IPS-NIHi11 (cell line): ENCODE measurements at places on chromosomes 11 and 22.
A peak's percentile ranks its signal among the peaks of the same experiment; 100 is the strongest.

GRCh38 chr22:42444077-42444904 is 12.1 kb upstream of the NFAM1 start:
- DNase-seq: peak; percentile 92

DNA sequence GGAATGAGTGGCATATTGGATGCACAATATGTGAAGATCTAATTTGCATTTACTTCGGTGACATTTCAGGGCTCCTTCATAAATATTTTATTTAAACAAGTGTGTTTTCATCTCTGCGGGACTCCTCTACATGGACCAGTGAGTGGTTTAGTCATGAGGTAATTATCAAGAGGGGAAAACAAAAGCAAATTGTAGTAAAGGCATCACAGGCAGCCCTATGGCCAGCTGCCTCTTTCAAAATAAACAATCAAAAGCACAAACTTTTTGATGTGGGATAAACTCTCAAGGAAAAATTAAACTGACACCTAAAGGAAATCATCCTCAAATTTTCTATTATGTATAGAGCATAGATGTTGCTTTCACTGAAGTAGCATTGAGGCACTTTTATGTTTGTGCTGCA is 6.0 kb downstream of the SYT9 start:
- DNase-seq: no peak

- DNase-seq: no peak
These were observed 69.4 kb downstream of the DDX10 start for GRCh38 chr11:108734283-108734682.

DNA sequence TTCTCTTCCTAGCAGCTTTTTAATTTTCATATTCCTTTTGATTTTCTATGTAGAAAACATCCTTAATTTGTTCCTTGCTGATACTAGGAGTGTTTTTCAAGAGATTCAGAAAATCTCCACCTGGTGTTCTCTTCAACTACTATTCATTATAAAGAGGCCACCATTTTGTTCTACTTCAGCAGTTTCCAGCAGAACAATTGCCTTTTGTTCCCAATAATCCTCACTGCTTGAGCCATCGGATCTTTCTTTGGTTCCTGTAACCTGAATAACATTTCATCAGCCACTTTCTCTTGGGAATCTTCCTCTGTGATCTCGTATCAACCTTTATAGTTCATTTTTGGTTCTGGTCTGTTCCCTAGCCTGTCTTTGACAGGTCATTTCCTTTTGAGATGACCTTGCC is 1.8 kb upstream of the OR10A5 start:
- DNase-seq: peak; percentile 22

DNA sequence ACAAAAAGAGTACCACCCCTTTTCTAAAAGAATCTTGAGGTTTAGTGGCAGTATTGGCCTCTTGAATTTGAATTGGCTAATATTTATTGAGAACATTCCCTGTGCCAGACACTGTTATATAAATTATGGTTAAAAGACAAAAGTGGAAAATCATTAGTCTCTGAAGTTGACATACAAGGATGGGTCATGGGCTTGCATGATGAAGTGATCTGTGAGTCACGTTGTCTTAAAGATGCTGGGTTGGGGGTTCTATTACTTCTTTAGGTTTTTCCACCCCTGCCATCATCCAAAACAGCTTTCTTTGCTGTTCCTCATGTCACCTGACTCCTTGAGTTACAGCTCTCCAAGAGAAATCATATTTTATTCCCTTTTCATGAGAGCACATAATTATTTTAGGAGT is 85.0 kb downstream of the CD44 start:
- no peak for DNase-seq

DNA sequence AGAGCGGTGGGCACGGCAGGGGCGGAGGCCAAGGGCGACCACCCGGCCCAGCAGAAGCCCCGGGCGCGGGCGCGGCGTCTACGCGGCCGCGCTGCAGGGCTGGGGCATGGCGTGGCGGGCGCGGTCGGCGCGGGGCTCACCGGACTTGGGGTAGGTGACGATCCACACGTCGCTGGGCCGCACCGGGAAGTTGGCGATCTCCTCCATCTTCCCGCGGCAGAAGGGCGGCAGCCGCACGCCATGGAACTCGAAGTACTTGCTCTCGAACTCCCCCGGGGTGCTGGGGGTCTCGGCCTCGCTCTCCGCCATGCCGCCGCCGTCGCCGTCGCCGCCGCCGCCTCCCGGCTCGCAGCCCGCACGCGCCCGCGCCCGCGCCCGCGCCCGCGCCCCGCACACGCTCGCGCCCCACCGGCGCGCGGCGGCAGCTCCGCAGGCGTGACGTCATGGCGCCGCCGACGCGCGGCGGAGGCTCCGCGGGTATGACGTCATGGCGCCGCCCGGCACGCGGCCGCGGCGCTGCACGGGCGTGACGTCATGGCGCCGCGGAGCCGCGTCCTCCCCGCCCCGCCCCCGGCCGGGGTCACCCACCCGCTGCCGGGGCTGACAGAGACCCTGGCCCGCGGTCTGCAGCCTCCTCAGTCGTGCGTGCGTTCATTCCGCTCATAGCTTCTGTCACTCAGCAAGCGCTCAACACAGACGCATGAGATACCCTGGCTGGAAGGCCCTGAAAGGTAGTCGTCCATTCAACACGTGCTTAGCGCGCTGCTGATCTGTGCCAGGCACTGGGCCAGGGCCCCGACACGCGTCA is at the start of gene SULT4A1:
Gene SULT4A1 (minus strand): TSS at position 440 of the 808 bp plus-strand sequence. CDS start 131 bp downstream, at position 309.
- DNase-seq: peak; percentile 94

- no peak for DNase-seq
These were observed 24.4 kb upstream of the FSHB start for GRCh38 chr11:30206249-30206996.

- DNase-seq: no peak
These were observed 1445.5 kb downstream of the BRD1 start for GRCh38 chr22:48382197-48382596.

GRCh38 chr11:118612378-118612777 is 5.0 kb downstream of the PHLDB1 start:
- DNase-seq: no peak

- peak; percentile 54 for DNase-seq
These were observed 8.3 kb upstream of the HTR3B start for GRCh38 chr11:113896156-113896879.

DNA sequence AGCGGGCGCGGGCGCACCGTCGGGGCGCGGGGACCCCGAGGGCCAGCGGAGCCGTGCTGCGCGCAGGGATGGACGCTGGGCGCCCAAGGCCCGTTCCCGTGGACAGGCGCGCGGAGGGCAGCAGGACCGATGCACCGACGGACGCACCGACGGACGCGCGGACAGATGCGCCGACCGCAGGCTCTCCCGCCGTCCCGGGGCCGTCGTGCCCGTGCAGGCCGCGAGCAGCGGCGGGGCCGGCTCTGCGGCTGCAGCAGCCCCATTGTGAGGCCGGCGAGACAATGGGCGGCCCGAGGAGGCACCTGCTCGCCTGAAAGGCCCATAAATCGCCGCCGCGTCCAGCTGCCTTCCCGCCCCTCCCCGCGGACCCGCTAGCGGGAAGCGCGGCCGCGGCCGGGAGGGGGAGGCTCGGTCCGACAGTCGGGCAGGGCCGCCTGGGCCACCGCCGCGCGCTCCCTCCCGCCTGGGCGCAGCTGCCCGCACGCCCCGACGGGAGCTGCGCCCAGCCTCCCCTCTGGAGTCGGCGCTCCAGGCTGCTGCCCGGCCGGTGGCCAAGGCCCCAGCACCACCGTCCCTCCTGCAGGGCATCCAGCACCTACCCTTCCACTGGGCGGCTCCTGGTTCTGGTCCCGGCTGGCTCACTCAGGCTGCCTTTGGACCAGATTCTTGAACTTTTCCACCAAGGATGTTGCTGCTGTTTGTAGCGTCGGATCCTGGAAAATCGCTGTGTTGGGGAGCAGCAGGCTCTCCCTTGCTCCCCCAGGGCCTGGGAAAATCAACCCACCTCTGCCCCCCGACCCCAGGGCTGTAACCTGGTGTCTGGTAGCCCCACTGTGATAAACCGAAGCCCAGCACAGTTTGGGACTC is 15.8 kb downstream of the CDKN1C start:
- no peak for DNase-seq

GRCh38 chr11:114088216-114088615 is 28.7 kb downstream of the ZBTB16 start:
- DNase-seq: no peak

- DNase-seq: no peak
These were observed 129.9 kb downstream of the NAV2 start for GRCh38 chr11:19842505-19842904.

DNA sequence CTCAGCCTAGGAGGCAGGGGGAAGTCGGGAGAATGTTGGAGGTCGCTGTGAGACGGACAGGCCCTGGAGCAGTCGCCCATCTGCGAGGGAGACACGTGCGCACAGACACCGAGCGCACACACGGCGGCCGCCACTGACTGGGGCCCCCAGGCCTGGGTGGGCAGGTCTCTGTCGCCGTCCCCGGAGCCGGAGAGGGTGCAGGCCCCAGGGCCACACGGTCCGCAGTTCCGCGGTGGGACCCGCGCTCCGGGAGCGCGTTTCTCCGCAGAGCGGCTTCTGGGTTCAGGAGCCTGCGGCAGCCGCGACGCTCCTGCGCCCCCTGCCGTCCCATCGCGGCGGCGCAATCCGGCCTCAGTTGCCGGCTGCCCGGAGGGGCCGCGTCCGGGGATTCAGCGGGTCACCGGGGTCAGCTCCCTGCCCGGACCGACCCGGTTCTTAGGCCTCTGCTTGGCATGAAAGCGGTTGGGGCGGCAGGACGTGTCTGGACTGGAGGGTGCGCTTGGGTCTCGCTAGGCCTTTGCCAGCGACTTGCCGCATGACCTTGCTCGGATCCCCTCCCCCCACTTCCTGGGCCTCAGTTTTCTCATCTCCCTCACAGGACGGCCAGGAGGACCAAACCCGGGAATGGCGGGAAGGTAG is 31.2 kb downstream of the PDE2A start:
- peak; percentile 96 for DNase-seq

GRCh38 chr11:69298267-69299022 is 4.5 kb downstream of the MYEOV start:
- DNase-seq: no peak

GRCh38 chr11:130047141-130047540 is 22.6 kb upstream of the APLP2 start:
- DNase-seq: no peak

- DNase-seq: no peak
These were observed 350.6 kb downstream of the ETS1 start for GRCh38 chr11:128236506-128237498.

- DNase-seq: no peak
These were observed 507.6 kb upstream of the LARGE1 start for GRCh38 chr22:34427841-34428240.
